ENCODE measurements at places on chromosomes 16 and 17.

DNA sequence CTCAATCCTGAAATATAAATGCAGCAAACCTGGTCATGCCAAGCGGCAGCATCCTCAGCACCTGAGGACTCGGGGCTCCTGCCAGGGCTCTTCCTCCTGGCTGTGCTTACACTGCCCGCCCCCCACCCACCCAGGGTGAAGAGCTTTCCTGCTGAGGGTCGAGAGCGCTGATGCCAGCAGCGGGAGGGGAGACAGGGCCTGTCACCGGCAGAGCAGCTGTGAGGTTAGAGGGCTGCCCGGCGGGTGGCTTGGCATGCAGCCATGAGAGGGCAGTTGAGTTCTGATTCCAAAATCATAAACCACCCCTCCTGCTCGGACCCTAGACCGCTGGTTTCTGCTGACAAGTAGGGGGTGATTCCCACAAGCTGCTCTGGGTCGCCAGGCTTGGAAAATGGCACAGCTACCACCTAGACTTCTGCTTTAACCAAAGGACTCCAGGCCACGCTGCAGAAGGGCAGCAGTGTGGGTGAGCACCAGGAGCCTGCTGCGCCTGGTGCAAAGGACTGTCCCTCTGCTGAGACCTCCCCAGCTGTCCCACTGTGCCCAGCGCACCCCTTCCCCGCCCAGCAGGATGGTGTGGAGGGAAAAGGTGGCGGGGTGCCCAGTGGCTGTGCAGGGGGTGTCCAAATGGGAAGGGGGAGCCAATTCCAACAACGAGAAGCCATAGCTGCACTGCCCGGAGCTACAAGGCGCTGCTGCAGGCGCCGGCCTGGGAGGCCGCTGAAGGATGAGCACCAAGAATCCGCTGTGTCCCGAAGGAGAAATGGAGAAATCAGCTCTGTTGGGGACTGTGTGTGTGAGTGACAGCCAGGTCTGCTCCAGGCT is 26.6 kb downstream of the MXRA7 start:
- DNase-seq = no peak

DNA sequence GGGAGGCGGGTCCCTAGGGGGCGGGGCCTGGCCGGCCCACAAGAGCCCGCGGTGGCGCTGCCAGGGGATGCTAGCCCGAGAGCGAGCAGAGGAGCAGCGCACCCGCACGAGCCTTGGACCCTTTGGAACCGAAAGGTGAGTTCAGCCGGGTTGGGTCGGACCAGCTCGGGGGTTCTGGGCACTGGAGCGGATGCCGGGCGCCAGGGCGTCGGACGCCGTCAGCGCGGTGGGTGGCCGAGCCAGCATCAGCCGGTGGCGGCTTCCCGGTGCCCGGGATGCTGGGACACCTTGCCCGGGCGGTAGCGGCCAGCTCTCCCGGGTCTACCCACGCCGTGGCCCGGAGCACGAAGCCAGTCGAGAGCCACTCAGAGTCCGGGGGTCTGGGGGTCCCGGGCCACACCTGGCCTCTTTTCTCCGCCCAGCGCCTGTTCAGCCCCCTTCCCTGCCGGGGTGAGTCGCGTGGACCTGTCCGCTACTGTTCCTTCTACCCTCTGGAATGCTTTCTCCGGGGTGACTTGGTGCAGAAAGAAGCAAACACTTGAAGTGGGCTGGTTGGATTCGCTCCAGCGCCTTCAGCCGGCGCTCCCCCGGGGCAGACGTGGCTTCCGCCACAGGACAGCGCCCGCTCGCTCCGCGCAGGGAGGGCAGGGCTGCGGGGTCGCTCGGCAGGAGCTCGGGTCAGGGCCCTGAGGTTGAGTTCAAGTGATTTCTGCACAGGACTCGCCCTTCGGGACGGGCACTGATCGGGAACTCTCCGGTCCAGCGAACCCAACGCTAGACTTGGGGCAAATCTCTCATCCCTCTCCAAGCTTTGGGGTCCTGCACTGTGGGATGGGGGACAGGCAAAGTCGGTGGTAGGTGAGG is at the start of gene SCNN1G:
Gene SCNN1G (plus strand): TSS at position 67 of the 864 bp plus-strand sequence. CDS start 3,527 bp downstream, outside the sequence.
- no peak for DNase-seq

DNA sequence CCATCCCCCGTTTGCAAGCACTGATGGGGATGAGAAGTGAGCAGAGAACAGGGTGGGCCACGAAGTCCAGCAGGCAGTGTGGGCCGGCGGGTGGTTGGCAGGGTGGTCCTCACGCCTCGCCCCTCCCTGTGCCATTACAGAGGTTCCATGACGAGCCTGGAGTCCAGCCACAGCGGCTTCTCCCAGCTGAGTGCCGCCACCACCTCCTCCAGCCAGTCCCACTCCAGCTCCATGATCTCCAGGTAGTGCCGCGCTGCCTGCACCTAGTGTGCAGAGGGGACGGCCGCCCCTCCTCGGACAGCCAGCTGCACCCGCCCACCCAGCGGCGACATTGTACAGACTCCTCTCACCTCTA is 73.0 kb downstream of the SEC14L1 start:
- no peak for DNase-seq

- no peak for DNase-seq
These were observed 895 bp downstream of the BRD7 start for GRCh38 chr16:50367777-50368409.

- DNase-seq = peak; percentile 31
These were observed 201.2 kb upstream of the HSBP1 start for GRCh38 chr16:83606486-83607030.

GRCh38 chr16:88527186-88527936 is 42.8 kb upstream of the ZC3H18 start:
- peak; percentile 5 for DNase-seq

GRCh38 chr16:78900044-78900811 is 700.3 kb downstream of the MAF start:
- no peak for DNase-seq

- no peak for DNase-seq
These were observed 27.8 kb downstream of the CCL4 start for GRCh38 chr17:36131421-36131820.

GRCh38 chr17:80835816-80836657 is 155.6 kb upstream of the CHMP6 start:
- DNase-seq = no peak
